Head of caudate nucleus (tissue), 42 donors: ENCODE measurements at places on chromosomes 5 and 9.
A peak's percentile ranks its signal among the peaks of the same experiment; 100 is the strongest.

GRCh38 chr5:68343421-68343826 lies 127.9 kb downstream of the PIK3R1 start:
- peak; percentile 54 for DNase-seq

DNA sequence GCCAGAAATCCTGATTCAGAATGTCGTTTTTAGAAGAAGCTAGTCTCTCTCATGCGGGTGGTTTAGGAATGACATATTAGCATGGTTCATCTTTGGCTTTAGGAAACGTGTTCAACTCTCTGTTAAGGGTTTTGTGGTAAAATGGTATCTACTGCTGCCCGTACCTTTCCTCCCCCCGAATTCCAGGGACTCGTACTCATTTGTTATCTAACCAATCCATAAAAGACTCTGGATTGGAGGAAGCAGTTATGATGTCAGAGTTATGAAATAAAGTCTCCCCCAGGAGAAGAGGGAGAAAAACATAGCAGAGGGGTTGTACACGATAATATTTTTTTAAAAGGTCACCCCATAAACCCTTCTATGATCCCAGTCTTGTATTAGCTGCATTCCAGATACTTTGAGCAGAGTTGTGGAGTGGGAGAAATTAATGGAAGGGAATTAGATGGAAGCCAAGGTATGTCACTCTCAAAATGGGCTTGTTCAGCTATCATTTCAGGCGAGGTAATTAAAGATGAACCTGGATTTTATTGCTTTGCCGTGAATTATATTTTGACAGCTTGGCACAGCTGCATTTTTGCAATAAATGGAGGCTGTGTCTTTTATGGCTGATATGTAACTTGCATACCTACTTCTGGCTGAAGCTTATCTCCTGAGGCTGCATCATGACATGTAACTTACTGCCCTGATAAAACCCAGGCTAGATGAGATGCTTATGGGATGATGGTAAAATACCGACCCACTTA lies 31.3 kb downstream of the RAI14 start:
- DNase-seq: no peak

DNA sequence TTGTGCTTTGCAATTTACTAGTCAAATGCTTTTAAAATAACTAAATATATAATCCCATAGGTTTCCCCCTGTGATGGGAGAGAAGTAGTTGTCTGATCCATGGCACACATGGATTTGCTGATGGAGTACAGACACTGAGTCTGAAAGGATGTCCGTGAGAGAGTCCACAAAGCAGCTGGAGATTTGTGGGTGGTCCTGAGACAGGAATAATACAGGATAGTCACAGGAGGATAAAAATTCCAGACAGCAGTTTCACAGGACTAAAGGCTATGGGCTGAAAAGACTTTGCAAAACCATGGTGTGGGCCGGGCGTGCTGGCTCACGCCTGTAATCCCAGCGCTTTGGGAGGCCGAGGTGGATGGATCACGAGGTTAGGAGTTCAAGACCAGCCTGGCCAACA lies 58.7 kb upstream of the ZFR start:
- no peak for DNase-seq

GRCh38 chr5:8864053-8864452 lies 681.8 kb downstream of the SEMA5A start:
- DNase-seq: no peak

- peak; percentile 66 for DNase-seq
Measured at GRCh38 chr5:134905246-134905996, 490 bp downstream of the PCBD2 start.

DNA sequence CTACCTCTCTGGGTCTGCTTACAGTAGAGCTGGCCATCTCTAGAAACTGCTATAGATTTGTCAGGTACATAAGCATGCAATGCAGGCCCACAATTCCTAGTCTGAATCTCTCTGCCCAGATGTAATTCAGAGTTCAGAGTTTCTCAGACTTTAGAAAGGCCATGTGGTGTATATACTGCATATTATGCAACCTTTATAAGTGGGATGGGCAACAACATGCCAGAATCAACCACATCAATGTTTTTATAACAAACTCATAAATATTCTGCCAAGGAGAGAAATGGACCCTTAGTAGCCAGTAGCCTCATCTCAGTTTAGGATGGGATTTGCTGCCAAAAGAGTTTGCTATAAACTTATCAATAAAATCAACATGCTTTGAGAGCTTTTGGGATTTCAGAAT lies 78.8 kb downstream of the SLC1A1 start:
- DNase-seq: no peak

- DNase-seq: no peak
Measured at GRCh38 chr9:80066931-80067330, 495.2 kb downstream of the TLE4 start.

DNA sequence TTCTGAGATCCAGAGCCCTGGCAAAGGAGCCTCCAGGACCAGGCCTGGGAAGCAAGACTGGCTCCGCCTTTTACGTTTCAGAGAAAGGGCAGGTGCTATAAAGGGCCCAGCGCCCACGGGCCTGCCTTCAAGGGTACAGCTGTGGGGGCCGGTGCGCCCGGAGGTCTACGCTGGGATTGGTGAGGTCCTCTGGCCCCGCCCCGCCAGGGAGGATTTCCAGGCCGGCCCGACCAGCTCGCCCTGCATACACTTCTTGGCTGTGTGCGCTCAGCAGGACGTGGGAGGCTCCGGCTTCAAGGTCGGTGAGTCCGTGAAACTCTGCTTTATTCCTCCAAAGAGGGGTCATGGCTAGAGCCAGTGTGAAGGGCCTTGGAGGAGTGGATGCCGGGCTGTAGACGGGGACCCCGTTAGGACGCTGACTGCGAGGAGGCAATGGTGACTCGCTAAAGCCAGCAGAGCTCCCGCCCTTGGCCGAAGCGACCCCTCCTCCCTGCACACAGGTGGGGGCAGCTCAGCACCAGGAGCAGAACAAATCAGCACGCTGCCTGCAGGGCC lies at the start of gene CKMT2:
TSS of gene CKMT2 (plus strand) at position 243 of the 555 bp plus-strand sequence. CDS start 17,811 bp downstream, outside the sequence.
- peak; percentile 59 for DNase-seq

DNA sequence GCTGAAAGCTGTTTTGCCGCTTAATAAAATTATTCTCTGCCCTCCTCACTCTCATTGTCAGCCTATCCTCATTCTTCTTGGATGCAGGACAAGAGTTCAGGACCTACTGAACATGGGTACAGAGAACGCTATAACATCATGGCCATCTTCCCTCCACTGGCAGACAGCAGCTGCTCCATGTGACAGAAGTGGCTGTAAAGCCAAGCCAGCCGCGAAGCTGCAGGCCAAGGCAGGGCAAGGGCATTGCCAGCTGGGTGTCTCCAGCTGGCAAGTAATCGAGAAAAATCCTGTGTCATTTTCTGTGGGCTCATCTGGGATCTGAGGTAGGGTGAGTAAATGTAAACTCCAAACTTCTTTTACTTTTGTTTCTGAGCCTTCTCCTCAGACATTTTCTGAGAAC lies 84.8 kb downstream of the SLC25A46 start:
- no peak for DNase-seq

DNA sequence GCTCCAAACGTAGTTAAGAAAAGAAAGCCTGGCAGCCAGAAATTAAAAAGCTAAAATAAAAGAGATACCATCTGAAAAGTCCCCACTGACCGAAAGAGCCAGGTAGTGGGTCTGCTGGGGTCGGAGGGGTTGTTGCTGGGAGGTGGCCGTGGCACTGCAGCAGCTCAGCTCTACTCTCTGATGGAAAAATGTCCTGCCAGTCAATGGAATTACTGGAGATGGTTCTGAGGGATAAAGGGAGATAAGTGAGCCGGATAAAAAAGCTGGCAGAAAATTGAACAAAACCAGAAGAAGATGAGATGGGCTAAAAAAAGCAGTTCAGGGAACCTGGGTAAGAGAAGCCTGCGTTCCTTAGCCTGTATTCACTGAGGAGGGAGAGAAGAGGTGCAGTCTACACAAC lies 202.8 kb downstream of the SREK1 start:
- DNase-seq: no peak

DNA sequence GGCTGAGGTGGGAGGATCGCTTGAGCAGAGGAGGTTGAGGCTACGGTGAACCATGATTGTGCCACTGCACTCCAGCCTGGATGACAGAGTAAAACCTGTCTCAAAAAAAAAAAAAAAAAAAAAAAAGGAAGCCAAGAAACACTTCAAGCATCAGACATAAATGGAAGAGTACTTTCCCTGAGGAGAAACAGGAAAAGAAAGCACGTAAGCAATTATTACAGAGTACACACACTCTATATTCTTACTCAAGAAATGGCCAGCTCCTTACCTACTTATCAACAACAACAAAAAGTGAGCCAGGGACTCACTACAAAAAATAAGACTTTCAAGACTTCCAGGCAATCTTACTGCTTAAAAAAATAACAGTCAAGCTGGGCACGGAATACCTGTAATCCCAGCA lies 21.8 kb downstream of the ZFR start:
- no peak for DNase-seq

DNA sequence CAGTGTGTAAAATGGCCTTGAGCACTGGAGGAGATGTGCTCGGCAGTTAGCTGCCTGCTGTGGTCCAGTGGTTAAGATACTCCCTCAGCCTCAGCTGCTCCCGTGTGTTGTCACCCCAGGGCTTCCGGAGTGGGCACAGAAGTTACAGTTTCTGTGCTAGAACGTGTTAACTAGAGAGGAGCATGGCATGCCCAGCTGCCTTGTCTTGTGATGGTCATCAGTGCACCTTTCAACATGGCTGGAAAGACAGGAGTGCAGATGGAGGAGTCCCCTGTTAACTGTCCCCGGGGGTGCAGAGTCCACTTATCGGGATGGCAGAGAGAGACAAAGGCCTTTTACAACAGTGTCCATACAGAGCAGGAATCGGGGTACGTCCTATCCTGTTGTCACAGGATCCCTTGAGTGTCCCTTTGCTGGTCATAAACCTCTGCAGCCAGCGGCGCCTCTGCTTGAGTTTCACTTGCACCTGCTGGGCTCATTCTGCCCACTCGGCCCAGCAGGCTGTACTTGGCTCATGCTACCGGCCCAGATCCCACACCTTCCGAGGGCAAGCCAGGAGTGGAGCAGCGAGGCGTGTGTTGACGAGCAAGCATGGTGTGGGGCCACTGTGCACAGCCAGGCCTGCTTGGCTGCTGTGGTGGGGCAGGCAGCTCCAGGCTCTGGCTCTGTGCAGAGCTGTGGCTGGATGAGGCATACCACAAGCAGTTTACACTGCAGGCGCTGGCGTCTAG lies 112.6 kb downstream of the EHMT1 start:
- DNase-seq: no peak

DNA sequence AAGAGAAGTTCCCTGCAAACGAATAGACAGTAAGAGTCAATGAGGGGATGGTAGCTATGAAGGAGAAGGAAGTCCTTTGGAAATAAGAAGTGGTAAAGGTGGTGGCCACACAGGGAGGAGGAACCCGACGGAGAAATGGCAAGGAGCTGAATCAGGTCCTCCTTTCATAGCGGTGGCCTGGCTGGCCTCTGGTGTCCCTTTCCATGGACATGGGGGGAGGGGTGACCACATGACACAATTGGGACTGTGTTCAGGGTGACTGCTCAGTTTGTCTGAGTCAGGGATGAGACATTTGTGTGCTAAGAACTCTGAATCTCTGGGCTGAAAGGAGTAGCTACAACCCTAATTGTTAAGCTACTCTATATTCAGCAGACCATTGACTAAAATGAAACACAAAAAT lies 28.7 kb upstream of the TIMD4 start:
- DNase-seq: no peak

DNA sequence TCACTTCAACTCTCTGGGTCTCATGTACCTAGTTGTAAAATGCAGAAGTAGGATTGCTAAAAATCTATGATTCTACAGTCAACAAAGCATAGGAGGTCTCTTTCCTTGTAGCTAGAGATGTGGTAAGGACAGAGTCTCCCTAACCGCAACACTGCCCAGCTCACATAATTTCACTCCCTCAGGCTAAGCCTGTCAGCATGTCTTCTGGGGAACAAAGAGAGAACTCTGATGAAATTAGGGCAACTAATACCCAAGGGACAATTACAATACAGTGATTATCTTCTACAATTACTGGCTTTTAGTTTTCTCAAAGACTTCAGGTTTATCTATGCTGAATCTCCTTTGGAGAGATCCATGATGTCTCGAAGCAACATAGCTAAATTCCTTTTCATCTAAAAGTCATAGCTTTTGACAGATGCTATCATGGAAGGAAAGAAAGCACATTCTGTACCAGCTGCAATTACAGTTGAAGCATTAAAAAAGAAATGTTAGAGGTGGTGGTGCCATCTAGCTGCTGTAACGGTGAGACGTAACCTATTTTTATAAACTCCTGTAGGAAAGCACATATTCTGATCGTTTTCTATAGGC lies 141.1 kb upstream of the TARS1 start:
- DNase-seq: peak; percentile 14

GRCh38 chr5:93267276-93267675 lies 313.7 kb downstream of the NR2F1-AS1 start:
- DNase-seq: no peak

DNA sequence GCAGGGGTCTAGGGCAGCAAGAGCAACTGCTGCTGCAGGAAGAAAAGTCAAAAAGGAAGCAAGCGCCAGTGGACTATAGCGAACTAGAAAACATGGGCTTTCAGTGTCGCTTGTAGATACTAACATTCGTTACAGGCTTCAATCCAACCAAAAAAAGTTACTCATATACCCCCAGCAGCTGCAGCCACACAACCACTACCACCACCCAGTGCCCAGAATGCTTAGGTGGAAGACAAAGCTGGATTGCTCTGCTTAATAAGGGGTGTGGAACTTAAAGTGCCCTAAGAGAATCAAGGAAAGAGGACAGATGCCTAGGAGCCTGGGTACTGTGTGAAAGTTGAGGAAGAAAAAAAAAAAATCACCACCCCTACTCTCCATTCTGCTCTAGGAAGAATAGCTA lies 203.6 kb downstream of the ELAVL2 start:
- DNase-seq: no peak

- DNase-seq: no peak
Measured at GRCh38 chr5:126912616-126913200, 117.7 kb downstream of the MARCHF3 start.

GRCh38 chr5:53249529-53250200 lies 140.1 kb upstream of the MOCS2 start:
- DNase-seq: no peak

- no peak for DNase-seq
Measured at GRCh38 chr5:113891491-113891890, 378.0 kb downstream of the YTHDC2 start.
